Psoas muscle (tissue), 8 donors: ENCODE measurements at places on chromosomes 4 and X. TPM values are rescaled to one million over a fixed set of nuclear protein-coding genes. Genes with fewer than 3 reads are reported as not detected.

The SPP1 gene
- 42.1 TPM for total RNA-seq

DNA sequence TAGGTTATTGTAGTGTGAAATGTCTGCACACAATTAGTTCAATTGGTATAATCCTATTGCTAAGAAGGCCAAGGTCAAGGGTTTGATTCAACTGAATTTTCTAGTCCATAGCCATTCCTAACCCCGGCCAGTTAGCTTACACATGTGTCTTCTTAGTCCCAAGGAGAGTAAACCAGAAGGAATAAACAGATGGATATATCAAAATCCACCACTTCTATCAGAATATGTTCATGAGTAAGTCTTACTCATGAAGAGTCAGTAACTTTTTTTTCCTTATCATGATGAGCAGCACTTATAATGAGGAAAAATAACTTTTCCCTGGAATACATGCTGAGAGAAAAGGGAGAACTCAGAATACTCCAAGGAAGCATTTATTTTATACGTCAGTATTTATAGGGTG is 9.5 kb downstream of the HHIP start:
- DNase-seq = no peak

DNA sequence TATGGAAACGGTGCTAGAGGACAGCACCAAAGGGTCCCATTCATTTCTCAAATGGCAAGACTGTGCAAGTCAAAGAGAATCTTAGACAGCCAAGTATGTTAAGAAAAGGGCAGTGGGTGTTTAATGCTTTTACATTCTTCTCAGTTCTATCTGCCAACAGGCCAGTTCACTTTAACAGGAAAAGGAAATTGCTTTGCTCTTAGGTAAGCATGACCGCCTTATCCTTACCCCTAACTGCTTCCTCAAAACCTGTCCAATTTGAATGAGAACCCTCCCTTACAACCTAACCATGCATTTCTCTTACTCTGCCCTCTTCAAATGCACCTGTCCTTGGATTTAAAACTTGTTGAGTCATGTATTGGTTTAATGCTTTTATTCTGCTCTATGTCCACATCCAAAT is 44.5 kb upstream of the BLTP1 start:
- no peak for DNase-seq

GRCh38 chr4:48064349-48064748 is 47.8 kb downstream of the NIPAL1 start:
- DNase-seq = no peak

DNA sequence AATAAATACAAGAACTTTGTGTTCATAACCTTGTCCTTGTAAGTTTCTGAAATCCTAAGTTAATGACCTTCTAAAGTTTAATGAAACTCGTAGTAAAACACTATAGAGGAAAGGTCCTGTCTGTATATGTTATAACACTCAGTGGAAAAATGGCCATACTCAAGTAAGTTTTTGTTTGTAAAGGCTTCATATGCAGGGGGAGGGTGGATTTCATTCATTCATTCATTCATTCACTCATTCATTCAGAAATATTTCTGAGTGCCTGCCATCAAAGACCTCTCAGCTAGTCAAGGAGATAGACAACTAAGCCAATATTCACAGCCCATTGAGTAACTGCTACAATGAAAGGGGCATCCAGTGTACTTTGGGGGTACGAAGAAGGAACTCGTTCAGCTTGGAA is 6.9 kb upstream of the TMEM156 start:
- DNase-seq = no peak

DNA sequence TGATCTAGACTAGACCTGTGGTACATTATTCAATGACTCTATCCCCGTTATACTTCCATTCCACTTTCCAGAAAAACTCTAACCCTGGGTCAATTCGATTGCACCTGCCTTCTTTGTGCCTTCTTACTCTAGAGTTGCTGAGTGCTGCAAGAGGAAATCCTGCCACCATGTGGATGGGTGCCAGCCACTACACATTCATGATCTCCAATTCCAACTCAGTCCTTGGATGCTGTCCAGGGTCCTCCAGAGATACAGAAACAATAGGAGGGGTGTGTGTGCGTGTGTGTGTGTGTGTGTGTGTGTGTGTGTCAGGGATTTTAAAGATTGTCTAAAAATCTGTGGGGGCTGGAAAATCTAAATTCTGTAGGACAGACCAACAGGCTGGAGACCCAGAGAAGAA is 42.9 kb upstream of the INTS6L start:
- DNase-seq = no peak
